ENCODE measurements at places on chromosomes 1 and 21.

GRCh38 chr1:167832693-167833092 is 81.2 kb downstream of the ADCY10 start:
- DNase-seq, result no peak

DNA sequence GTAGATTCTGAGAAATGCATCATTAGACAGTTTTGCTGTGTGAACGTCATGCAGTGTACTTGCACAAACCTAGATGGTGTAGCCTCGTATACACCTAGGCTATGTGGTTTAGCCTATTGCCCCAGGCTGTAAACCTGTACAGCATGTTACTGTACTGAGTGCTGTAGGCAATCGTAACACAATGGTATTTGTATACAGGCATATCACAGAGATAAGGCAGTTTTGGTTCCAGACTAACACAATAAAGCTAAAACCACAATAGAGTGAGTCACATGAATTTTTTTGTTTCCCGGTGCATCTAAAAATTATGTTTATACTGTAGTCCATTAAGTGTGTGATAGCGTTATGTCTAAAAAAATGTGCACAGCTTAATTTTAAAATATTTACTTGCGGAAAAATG is 6.9 kb downstream of the IL10RB start:
- peak; percentile 10 for DNase-seq

DNA sequence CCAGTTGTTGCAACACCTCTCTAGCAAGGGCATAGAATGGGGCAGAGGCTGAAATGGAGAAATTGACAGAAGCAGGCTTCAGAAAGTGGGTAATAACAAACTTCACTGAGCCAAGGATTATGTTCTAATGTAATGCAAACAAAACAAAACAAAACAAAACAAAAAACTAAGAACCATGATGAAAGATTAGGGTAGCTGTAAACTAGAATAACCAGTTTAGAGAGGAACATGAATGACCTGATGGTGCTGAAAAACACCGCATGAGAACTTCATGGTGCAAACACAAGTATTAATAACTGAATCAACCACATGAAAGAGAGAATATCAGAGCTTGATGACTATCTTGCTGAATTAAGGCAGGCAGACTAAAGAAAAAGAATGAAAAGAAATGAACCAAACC is 1707.7 kb downstream of the BRINP3 start:
- no peak for DNase-seq

GRCh38 chr1:14165371-14165801 is 433.1 kb upstream of the KAZN start:
- DNase-seq, result no peak

- DNase-seq, result no peak
These were observed 499.2 kb downstream of the OMA1 start for GRCh38 chr1:58047265-58047858.

DNA sequence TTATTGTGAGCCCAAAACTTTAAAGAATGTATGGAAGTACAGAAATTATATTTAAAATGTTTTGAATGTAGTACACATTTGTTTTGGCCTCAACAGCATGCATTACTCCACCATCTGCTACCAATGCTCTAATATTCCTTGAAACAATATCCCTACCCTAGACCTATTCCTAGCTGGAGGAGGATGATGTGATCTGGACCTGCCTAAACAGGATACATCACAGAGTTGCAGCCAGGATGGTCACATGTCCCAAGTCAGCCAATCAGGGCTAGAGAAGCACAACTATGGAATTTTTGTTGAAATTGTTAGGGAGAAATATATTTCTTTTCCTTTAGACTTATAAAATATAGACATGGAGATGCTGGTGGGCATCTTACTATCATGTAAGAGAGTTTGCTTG is 623.3 kb upstream of the NR5A2 start:
- DNase-seq, result peak; percentile 56

- DNase-seq, result no peak
These were observed 402.4 kb downstream of the KCNT2 start for GRCh38 chr1:196205882-196206281.

GRCh38 chr1:32868806-32869455 is 1.8 kb downstream of the FNDC5 start:
- no peak for DNase-seq

- no peak for DNase-seq
These were observed 144.9 kb downstream of the HIVEP3 start for GRCh38 chr1:41773842-41774241.

- DNase-seq, result peak; percentile 31
These were observed 9.3 kb upstream of the FCAMR start for GRCh38 chr1:206979379-206980043.

All from LHCN-M2 (cell line).